Activated T-helper 2 cell treated with anti-CD3 and anti-CD28 coated beads, Interferon-gamma antibody, Interleukin-2, Interleukin-4, amounts not matched to agents 10 μg/mL and 5 μg/mL and 100 μg/mL, durations not matched to agents 14 hours and 24 hours and 36 hours (primary cell): ENCODE measurements at places on chromosomes 11 and 22.
A peak's percentile ranks its signal among the peaks of the same experiment; 100 is the strongest.

DNA sequence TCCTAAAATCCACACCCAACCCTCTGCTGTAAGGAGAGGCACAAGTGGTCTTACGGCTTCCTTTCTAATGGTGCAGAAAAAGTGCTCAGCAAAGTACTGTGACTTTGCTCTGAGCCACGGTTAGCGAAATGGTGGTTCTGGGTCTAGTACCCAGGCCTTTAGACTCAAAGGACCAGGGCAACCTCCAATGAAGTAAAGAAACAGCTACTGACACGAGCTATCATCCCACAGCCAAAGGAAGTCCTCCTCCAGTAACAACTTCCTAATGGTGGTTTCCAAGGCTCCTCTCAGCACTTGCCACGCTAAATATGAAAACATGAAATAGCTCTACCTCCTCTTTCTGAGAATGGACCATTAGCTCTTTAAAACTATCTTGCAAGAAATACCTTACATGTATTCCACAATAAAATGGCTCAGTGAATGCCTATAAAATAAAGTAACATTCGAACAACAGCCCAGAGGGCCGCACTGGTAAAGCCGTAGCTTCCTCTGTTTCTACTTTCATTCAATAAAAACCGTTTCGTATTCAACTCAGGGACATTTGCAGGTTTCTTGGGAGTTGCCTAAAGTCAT lies 122.4 kb downstream of the ETS1 start:
- H3K36me3 ChIP-seq, result peaks cover 100% of the 10 kb centered on the region
- peak overlapping the region; percentile 91 for H3K27ac ChIP-seq
- H3K4me1 ChIP-seq, result peaks cover 82% of the 10 kb centered on the region
- H3K27me3 ChIP-seq, result no peaks in the 10 kb centered on the region
- DNase-seq, result peak; percentile 10
- H3K4me3 ChIP-seq, result peak overlapping the region; percentile 64

- H3K4me1 ChIP-seq, result no peaks in the 10 kb centered on the region
- H3K27ac ChIP-seq, result no peak overlapping the region
Observed at GRCh38 chr11:97454988-97455387, 1065.2 kb downstream of the JRKL start.

DNA sequence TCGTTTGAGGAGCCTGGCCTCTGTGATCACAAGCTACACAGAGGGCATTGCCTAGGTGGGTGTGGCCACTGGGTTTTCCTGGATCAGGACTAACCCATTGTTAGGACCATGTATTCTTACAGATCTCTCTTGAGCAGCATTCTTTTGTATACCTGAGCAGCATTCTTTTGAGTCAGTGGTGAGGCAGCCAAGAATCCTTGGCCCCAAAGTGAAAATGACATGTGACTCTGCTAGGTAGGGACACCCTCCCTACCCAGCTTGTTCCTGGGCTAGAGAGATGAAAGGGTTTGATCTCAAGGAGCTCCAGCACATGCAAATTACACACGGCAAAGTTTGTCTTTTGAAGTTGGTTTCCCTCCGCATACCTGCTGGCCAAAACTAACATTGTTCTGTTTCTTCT lies 55.0 kb upstream of the HORMAD2 start:
- H3K36me3 ChIP-seq, result peaks cover 42% of the 10 kb centered on the region
- no peak for DNase-seq
- no peak overlapping the region for H3K4me3 ChIP-seq
- no peak overlapping the region for H3K27ac ChIP-seq

- peak; percentile 90 for DNase-seq
- peaks cover 3% of the 10 kb centered on the region for H3K27me3 ChIP-seq
- peaks cover 16% of the 10 kb centered on the region for H3K4me1 ChIP-seq
- peak within 1 kb of the TSS; percentile 90 for H3K4me3 ChIP-seq
Observed at GRCh38 chr22:45413368-45414211, at the start of the genes RIBC2 and SMC1B. TSS of gene RIBC2 (plus strand) at chr22:45413693. CDS start at chr22:45413887, 194 bp downstream. TSS of gene SMC1B (minus strand) at chr22:45413599. CDS start at chr22:45413567, 32 bp downstream.

- H3K27ac ChIP-seq, result no peak overlapping the region
- H3K4me1 ChIP-seq, result no peaks in the 10 kb centered on the region
- no peak overlapping the region for H3K4me3 ChIP-seq
- no peak for DNase-seq
Observed at GRCh38 chr11:76753449-76753848, 29.7 kb upstream of the TSKU start.

DNA sequence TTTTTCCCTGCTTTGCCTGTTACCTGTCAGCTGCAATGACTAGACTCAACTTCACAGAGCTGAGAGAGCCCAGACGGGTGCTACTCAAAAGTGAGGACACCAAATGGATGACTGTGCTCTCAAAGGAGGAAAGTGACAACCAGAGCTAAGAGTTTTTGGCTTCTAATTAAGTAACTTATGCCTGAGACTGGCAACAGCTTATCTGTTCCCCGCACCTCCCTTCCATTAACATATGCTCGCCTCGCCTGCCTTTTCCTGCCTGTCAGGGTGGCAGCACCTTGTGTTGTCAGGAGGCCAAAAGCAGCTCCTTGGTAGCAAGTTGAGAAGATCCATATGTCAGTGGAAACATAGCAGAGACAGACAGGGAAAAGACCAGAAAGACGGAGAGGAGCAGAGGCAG lies 573.9 kb upstream of the KIRREL3 start:
- H3K4me3 ChIP-seq, result no peak overlapping the region
- no peaks in the 10 kb centered on the region for H3K4me1 ChIP-seq
- no peaks in the 10 kb centered on the region for H3K27me3 ChIP-seq
- no peak overlapping the region for H3K27ac ChIP-seq

DNA sequence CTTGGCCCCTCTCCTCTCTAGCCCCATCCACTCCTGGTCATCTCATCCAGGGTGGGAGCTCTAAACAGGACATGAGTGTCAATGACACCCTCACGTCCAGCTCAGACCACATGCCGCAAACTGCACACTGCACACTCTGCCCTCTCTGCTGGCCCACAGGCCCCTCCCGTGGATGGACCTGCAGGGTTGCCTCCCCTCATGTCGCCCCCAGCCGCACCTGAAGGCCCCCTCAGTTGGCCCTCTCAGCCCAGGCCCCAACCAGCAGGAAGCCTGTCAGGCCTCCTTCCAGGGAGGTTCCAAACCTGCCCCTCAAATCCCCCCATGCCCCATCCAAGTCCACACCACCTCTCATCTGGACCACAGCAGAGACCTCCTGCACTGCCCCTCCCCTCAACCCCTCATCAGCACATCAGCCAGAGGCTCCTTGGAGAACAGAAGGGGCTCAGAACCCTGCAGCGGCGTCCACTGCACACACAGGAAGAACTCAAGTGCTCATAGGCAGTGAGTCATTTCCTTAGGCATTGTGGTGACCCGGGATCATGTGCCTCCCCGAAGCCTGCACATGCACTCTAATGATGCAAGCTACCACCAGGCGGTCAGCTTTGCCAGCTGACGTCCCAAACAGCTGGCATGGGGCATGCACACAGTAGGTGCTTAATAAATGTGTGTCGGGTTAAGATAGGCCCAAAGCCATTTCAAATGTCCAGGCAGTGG lies 12.9 kb upstream of the CDKN1C start:
- H3K4me1 ChIP-seq, result peaks cover 30% of the 10 kb centered on the region
- peak overlapping the region; percentile 93 for H3K27ac ChIP-seq
- no peaks in the 10 kb centered on the region for H3K36me3 ChIP-seq
- H3K27me3 ChIP-seq, result no peaks in the 10 kb centered on the region
- DNase-seq, result peak; percentile 56
- peak overlapping the region; percentile 78 for H3K4me3 ChIP-seq

DNA sequence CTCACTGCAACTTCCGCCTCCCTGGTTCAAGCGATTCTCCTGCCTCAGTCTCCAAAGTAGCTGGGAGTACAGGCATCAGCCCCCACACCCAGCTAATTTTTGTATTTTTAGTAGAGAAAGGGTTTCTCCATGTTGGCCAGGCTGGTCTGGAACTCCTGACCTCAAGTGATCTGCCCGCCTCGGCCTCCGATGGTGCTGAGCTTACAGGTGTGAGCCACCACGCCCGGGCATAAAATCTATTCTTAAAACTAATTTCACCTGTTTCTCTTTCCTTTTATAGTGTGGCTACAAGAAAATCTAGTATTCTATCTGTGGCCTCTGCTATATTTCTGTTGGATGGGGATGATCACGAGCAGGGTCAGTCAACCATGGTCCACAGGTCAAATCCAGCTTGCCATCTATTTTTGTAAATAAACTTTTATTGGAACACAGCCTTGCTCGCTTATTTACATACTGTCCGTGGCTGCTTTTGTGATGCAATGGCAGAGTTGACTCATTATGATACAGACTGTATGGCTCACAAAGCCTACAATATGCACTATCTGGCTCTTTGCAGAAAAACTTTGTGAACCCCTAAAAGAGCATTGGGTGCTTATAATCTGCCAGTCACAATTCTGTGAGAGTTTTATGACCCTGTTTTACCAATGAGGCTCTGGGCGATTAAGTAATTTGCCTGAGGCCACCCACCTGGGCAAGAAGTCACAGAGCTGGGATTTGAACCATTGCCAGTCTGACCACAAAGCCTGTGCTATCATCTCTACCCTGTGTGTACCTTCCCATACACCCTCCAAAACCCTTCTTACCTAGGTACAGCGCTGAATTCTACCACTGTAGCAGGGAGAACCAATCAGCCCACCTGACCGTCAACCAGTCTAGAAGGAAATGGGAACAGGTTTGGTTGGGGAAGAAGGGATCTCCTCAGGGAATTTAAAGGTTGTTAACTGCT lies 28.3 kb downstream of the SLC1A2 start:
- no peak overlapping the region for H3K27ac ChIP-seq
- peaks cover 17% of the 10 kb centered on the region for H3K27me3 ChIP-seq
- DNase-seq, result no peak
- H3K36me3 ChIP-seq, result no peaks in the 10 kb centered on the region
- peaks cover 26% of the 10 kb centered on the region for H3K4me1 ChIP-seq

GRCh38 chr11:111601636-111601978 lies 642 bp upstream of the SIK2 start:
- H3K27me3 ChIP-seq, result peaks cover 9% of the 10 kb centered on the region
- H3K27ac ChIP-seq, result peak overlapping the region; percentile 71
- H3K4me1 ChIP-seq, result peaks cover 31% of the 10 kb centered on the region
- no peak for DNase-seq
- no peaks in the 10 kb centered on the region for H3K36me3 ChIP-seq

DNA sequence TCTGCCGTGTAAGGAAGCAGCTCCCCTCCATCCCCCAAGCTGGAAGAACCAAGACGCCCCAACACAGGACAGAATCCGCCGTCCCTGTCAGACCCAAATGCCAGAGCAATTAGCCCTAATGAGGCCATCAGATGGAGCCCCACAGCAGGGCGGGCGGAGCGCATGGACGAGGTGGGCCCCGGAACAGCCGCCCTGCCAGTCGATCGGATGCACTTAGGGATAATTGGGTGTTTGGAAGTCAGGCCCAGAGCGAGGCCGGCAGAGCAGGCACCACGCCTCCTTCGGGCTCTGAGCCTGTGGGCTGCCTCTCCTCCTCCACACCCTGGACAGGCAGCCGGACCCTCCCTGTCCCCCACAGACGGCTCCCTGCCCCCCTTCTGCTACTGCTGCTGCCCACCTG lies 5.5 kb upstream of the TH start:
- DNase-seq, result no peak

DNA sequence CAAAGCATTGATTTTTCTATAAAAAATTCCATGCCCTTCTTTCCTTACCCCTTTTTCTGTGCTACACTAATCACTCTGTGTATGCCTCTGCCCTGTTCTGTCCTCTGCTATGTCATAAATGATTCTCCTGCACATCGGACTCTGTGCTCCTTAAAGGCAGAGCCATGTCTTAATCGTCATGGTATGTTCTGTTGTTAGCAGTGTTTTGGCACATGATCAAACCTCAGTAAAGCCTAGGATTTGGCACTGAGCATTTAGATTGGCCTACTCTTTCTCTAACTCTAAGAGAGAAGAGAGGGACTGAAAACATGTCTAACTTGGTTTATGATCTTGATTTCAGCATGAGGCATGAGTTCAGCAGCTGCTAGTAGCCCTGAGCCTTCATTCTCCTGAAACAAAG lies 266.9 kb downstream of the AASDHPPT start:
- DNase-seq, result no peak
- no peaks in the 10 kb centered on the region for H3K27me3 ChIP-seq
- no peaks in the 10 kb centered on the region for H3K4me1 ChIP-seq
- H3K4me3 ChIP-seq, result no peak overlapping the region
- H3K27ac ChIP-seq, result no peak overlapping the region

DNA sequence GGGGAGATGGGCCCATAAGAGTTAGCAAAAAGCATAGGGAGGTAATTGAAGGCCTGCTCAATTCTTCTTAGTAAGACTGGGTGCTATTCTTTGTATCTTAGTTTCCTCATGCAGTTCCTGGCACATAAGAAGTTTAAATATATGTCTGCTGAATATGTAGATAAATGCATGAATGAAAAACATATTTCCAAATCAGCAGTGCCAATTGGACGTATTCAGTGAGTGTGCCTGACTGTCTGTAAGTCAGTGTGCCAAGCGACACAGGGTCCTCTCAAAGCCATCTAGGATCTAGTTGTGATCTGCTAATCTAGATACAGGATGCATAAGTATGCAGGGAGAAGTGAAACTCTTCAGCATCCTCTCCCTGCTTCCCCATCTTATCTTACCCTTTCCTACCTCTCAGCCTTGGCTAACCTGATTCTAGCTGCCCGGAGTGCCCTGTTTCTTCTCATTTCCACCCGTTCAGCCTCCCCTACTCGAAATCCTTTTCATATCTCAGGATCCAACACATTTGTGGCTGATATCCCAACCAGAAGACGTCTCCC lies 91.1 kb upstream of the SORL1-AS1 start:
- H3K27me3 ChIP-seq, result no peaks in the 10 kb centered on the region
- no peak for DNase-seq
- peaks cover 29% of the 10 kb centered on the region for H3K4me1 ChIP-seq
- H3K36me3 ChIP-seq, result peaks cover 64% of the 10 kb centered on the region

GRCh38 chr11:15113381-15113780 lies 1.3 kb upstream of the INSC start:
- no peaks in the 10 kb centered on the region for H3K36me3 ChIP-seq
- no peak overlapping the region for H3K4me3 ChIP-seq
- no peak overlapping the region for H3K27ac ChIP-seq
- H3K4me1 ChIP-seq, result peaks cover 6% of the 10 kb centered on the region
- peaks cover 26% of the 10 kb centered on the region for H3K27me3 ChIP-seq

DNA sequence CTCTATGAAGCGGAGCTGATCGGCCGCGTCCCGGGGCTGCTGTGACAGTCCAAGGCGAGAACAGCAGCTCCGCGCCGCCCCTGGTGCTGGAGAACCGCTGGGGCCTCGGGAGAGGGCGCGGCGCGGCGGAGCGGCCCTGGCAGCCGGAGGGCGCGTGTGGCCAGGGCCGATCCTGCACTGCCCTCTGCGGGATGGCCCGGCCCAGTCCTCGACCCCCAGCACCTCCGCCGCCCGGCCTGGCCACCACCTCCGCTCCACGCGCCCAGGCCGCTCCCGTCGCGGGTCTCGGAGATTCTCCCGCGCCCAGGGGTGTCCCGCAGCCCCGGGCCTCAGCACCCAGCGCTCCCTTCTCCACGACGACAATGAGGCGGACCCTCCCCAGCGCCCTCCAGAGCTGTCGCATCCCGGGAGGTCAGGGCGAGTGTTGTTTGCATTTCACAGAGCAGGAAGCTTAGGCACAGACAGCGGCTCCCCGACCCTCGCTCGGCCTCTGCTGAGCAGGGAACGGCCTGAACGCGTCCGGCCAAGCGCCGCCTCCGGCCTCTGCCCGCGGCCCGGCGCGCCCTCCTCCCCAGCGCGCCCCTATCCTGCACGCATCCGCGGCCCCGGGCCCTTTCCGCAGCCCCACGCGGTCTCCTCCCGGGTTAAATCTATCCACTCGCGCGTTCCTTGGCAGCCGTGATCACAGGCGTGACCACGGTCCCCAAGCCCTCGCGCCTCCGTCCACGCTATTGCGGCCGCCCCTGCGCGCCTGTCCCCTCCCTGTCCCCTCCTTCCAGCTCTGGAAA lies 109.7 kb downstream of the WNT7B start:
- H3K4me1 ChIP-seq, result peaks cover 1% of the 10 kb centered on the region
- no peak overlapping the region for H3K27ac ChIP-seq
- peaks cover 49% of the 10 kb centered on the region for H3K27me3 ChIP-seq

- H3K4me1 ChIP-seq, result no peaks in the 10 kb centered on the region
- no peak for DNase-seq
- no peaks in the 10 kb centered on the region for H3K36me3 ChIP-seq
- H3K4me3 ChIP-seq, result no peak overlapping the region
- peaks cover 11% of the 10 kb centered on the region for H3K27me3 ChIP-seq
- H3K27ac ChIP-seq, result no peak overlapping the region
Observed at GRCh38 chr22:48042621-48043395, 1280.4 kb downstream of the TBC1D22A start.
